ENCODE measurements at places on chromosomes 5 and 9.
A peak's percentile ranks its signal among the peaks of the same experiment; 100 is the strongest.

GRCh38 chr5:58273711-58274110 is 186.2 kb downstream of the PLK2 start:
- DNase-seq = no peak

DNA sequence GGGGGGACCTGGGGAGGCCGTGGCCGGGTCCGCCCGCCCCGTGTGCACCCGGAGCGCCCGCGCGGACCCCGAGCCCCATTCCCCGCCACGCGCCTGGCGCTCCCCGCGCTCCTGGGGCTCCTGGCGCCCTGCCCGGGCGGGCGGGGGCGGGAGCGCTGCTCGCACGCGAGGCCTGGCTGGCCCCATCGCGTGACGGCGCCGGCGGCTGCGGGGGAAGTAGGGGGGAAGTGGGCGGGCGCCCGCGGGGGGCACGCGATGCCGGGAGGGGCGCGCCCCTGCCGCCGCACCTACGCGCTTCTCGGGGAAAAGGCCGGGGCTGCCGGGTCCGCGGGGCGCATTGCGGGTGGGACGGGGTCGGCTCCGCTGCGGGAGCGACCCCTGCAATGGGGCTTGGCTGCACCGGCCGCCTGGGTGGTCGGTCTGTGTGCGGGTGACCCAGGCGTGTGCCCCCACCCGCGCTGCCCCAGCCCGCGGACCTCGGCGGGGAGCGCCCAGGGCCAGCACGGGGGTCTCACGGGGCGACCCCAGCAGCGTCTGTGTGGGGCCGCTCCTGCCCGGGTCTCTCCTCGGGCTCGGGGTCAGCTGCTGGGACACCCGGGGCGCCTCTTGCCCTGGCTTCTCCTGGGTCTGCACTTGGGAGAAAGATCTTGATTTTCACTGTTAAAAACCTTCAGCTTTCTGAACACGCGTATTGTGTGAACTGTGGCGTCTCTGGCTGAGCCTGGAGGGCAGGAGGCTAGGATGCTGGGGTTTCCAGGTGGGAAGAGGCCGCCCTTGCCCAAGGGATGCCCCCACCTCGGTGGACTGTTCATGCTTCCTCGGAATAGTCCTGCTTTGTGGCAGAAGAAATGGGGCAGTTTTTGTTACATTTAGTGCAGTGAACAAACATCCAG is 52.4 kb downstream of the AHRR start:
- DNase-seq = no peak

- no peak for DNase-seq
Measured at GRCh38 chr5:174999581-174999980, 275.2 kb downstream of the MSX2 start.

DNA sequence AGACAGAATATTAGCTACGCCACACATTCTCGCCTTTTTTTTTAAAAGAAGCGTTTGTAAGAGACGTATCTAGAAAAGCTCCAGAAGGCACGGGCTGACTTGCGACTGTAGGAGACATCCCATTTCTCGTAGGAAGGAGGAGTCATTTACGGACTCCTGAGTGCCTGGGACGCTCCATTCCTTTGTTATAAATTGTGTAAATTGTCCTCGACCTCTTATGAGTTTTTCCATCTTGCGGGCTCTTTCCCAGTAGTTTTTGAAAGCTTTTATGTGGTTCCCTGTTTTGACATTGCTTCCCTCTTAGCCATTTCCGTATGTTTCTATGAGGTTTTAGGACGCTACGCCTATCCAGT is 1.0 kb downstream of the RABL6 start:
- no peak for DNase-seq

GRCh38 chr9:26243726-26244125 is 565.5 kb upstream of the TUSC1 start:
- no peak for DNase-seq

DNA sequence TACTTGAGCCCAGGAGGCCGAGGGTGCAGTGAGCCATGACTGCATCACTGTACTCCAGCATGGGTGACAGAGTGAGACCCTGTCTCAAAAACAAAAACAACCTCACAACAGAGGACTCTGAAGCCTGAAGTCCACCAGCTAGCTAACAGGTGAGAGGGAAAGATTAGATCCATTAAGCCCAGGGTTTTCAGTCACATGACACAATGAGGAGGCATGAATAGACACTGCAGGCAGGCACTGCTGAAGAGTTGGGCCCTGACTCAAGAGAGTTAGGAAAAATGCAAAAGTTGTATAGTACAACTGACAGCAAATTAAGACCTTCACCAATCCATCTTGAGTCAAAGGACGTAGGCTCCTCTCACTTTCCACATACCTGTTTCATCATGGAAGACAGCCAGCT is 64.9 kb downstream of the IARS1 start:
- no peak for DNase-seq

GRCh38 chr9:117414906-117415331 is at the start of gene ASTN2:
TSS of gene ASTN2 (minus strand) at chr9:117415057. CDS start at chr9:117414938, 119 bp downstream.
- peak; percentile 11 for DNase-seq

GRCh38 chr9:127980060-127980705 is 606 bp downstream of the EEIG1 start:
- DNase-seq = no peak

GRCh38 chr5:149944666-149945065 is at the start of gene PDE6A:
TSS of gene PDE6A (minus strand) at chr5:149944793. CDS start at chr5:149944673, 120 bp downstream.
- DNase-seq = no peak

GRCh38 chr5:88419931-88420330 is 151.3 kb upstream of the TMEM161B start:
- DNase-seq = no peak

Data from NCI-H446 (cell line).